Stimulated activated CD8-positive, alpha-beta memory T cell treated with anti-CD3 and anti-CD28 coated beads, Interleukin-12 subunit alpha, Interleukin-12 subunit beta, amount 100 ng/mL, for 4 hours (primary cell): ENCODE measurements at places on chromosomes 12 and 14.

GRCh38 chr12:5173511-5174011 lies 129.9 kb downstream of the KCNA5 start:
- no peak for DNase-seq

- DNase-seq = no peak
Measured at GRCh38 chr12:117069101-117069797, 30.0 kb downstream of the TESC start.

- no peak for DNase-seq
Measured at GRCh38 chr12:101038289-101038871, 171.7 kb downstream of the SLC5A8 start.

- no peak for DNase-seq
Measured at GRCh38 chr12:14841761-14842160, 1.6 kb downstream of the ART4 start.

GRCh38 chr12:112868459-112869041 lies 38.2 kb upstream of the OAS1 start:
- no peak for DNase-seq

GRCh38 chr12:33488036-33488435 lies 48.4 kb upstream of the SYT10 start:
- DNase-seq = no peak

- DNase-seq = no peak
Measured at GRCh38 chr14:76516884-76517283, 140.9 kb downstream of the ESRRB start.

DNA sequence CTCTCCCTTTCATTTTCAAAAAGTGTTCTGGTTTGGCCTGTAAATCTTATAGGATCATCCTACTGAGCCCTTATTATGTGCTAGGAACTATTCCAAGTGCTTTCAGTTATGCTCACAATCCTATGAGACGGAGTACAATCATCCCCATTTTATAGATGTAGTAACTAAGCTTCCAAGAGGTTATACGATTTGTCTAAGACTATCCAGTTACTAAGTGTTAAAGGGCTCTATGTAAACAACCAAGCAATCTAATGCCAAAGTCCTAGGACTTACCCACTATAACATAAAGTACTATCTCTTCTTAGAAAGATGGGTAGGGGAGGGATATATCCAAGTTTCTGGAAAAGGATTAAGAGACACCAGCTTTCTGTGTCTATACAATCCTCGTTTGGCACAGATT lies 6.7 kb downstream of the CFL2 start:
- no peak for DNase-seq

GRCh38 chr14:98725191-98725590 lies 546.8 kb downstream of the BCL11B start:
- no peak for DNase-seq

DNA sequence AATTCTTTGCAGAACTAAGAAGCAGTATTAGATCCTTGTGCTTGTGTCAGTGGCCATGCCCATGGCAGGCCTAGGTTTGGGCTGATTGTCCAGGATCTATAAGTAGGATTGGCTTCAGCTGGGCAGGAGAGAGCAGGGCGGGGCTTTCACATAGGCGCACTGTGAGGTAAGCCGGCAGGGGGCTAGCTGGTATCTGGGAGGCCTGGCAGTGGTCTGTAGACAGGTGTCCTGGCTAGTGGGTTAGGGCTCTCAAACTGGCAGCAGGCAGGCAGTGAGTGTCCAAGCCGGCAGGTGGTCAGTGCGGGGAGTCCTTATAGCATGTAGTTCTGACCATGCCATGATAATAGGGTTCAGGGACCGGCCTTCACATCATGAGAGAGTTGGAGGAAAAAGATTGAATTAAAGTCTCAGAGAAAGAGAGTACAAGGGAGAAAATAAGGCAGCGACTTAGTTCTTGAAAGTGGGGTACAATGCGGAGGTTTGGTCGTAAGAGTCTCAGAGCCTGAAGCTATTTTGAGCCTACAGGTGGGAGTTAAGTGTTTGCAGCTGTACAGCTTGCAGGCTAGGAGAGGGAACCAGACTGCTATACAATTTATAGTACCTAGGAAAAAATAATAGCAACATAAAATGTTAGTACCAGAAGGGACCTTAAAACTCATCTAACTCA lies 137.4 kb downstream of the TPH2 start:
- DNase-seq = no peak

- DNase-seq = no peak
Measured at GRCh38 chr14:69547701-69548348, 26.8 kb downstream of the CCDC177 start.

- no peak for DNase-seq
Measured at GRCh38 chr12:95607642-95608041, 56.4 kb upstream of the USP44 start.

DNA sequence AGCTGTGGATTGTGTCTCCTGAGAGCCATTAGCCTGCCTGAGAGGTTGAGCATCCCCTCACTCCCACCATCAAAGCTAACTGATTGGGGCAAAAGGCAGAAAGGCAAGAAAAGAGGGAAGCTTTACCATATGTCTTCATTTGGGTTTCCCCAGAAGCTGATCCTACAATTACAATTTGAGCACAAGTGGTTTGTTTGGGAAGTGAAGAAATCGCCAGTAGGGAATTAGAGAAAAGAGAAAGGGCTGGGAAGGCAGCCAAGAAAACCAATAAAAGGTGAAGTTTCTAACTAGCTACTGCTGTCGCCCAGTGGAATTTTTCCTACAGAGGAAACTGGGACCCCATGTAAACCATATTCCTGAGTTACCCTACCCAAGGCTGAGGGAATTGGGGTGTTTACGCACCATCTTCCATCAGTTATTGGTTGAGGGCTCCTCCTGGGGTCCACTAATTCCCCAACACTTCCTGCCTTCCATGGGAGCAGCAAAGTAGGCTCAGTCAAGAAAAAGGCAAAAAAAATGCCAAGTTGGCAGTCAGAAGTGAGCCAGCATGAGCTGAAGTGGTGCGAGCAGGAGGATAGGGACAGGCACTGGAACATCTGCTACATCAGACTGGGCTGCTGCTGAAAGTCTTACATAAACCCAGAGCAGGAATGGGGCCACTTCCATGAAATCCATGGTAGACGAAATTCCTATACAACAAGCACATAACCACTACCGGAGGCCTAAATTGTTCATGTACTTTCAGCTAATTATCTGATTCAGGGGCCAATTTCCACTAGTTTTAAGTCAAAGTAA lies 17.3 kb downstream of the KCNK10 start:
- no peak for DNase-seq
